ENCODE measurements at places on chromosomes 5 and 9.

GRCh38 chr9:859251-859650 lies 17.8 kb downstream of the DMRT1 start:
- no peak for DNase-seq

DNA sequence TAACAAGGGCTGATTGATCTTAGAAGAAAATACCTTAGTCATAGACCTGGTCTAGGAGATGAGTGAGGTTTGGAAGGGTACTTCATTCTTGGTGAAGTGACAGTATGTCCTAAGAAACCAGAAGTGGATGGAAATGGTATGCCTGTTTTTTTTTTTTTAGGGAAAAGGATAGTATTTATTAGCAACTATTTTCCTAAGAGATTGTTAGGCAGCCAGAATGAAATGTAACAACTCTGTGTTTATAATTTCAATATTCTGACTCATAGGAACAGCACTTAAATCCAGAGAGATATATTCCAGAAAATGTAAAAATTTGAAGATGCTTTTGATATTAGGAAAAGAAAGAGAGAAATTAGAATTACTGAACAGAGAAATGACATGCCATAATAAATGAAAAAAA lies 21.2 kb upstream of the ARL14EPL start:
- DNase-seq = no peak

DNA sequence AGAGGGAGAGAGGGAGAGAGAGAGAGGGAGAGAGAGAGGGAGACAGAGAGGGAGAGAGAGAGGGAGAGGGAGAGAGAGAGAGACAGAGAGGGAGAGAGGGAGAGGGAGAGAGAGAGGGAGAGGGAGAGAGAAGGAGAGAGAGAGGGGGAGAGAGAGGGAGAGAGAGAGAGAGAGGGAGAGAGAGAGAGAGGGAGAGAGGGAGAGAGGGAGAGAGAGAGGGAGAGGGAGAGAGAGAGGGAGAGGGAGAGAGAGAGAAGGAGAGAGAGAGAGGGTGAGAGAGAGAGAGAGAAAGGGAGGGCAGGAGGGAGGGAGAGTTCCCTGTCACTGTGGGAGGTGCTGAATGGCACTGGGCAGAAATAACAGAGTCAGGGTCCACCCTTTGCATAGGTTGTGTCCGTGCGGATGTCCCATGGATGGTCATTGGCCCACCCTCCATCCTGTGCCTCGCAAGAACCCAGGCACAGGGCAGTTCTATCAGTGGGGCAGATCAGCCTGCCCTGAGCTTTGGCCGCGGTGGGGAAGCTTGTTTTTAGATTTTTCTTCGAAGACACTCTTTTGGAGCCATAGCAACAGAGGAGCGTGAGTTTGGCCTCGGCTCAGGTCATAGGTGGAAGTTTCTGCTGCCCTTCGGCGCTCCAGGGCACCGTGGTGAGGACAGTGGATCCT lies 30.1 kb downstream of the ADAMTSL2 start:
- DNase-seq = no peak

- no peak for DNase-seq
Observed at GRCh38 chr5:38938424-38938823, 92.6 kb downstream of the OSMR start.

GRCh38 chr5:980001-980588 lies 28.5 kb upstream of the NKD2 start:
- no peak for DNase-seq

GRCh38 chr5:137393196-137393993 lies 105.7 kb downstream of the SPOCK1 start:
- DNase-seq = no peak

DNA sequence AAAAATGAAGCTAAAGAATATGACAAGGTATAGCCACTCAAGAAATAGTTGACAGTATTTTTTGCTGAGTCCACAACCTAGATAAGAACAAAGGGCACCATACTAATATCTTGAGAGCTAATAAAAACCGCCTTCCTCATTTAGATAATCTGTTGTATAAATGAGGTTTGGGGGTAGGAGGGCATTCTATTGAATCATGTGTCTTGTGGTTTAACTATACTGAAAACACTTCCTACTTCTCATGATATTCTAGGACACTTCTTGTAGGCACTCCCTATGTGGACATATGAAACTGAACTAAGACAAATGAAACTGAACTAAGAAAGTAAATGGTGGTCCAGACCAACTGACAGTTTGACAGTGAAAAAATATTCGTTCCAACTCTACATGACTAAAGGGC lies 1268.5 kb upstream of the C9orf72 start:
- no peak for DNase-seq

- no peak for DNase-seq
Observed at GRCh38 chr5:8685704-8686103, 816.8 kb downstream of the MTRR start.

GRCh38 chr5:149754172-149754880 lies 24.2 kb downstream of the PPARGC1B start:
- no peak for DNase-seq

GRCh38 chr5:108521841-108522506 lies 140.1 kb upstream of the FBXL17 start:
- peak; percentile 42 for DNase-seq

- DNase-seq = no peak
Observed at GRCh38 chr9:73714294-73714693, 562.6 kb downstream of the ANXA1 start.

DNA sequence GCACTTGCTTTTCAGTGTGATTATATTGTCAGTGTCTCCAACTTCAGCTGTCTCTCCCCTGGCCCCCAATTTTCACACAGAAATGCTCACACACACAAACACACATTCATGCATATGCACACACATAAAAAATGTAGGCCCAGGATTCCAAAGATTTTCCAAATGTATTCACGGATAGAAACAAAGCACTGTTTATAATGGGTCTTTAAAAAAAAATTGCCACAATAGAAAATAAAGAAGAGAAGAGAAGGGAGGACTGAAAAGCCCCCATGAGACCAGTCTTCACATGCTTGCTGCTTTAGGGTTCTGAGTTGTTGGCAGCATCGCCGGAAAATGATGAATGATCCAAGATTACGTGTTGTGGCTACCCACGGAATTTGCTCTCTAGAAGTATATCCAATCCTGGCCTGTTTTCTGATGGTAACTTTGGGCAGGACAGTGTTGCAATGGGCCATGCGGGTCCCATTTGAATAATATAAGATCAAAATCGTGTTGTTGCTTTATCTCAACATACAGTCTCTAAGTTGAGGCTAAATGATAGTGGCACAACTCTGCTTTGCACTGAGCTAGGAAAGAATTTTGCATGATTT lies 36.2 kb upstream of the ACO1 start:
- no peak for DNase-seq

DNA sequence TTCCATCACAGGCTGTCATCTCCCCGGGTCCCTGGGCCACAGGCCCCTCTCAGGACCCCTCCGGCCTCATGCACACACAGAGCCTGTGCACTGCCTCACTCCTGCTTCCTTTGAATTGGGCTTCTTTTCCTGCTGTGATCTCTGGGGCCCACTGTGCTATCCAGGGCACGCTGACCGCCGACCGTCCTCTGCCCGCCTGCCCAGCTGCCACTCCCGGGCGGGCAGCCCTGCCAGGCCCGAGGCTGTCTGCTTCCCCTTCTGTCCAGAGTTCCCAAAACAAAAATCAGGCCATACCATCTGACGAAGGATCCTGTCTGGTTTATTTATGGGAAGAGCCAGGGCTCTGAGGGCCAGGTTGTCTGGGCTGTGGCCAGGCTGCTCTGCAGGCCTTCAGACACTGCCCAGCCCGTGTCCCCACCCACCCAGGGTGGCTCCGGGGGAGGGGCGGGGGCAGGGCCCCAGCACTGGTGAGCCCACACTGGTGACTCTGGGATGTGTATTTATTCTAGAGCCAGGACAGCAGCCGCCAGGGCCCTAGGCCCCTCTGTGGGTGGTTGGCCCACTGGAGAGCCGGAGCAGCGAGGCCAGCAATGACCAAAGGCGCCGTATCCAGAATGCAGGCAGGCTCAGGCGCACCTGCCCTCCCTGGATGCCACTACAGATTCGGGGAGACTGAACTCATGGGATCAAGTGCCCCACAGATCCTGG lies 57.0 kb downstream of the ADAMTS2 start:
- no peak for DNase-seq

DNA sequence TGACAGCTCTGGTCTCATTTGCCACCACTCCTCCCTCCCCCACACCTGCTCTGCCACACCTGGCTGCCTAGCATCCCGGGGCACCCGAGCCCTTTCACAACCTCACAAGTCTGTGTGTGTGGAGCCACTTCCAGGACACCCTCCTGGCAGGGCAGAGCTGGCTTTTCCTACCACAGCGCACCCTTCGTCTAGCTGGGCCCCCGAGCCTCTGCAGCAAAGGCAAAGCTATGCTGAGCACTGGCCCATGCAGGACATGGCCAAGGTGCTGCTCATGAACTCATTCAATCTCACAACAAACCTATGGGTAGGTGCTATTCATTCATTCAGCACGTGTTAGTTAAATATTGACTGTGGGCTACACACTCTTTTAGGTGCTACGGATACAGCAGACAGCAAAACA lies 43.4 kb downstream of the DUSP1 start:
- DNase-seq = no peak

GRCh38 chr9:5586391-5586802 lies 42.5 kb upstream of the RIC1 start:
- peak; percentile 88 for DNase-seq

GRCh38 chr5:160260881-160261815 lies 31.8 kb downstream of the FABP6 start:
- DNase-seq = peak; percentile 77

DNA sequence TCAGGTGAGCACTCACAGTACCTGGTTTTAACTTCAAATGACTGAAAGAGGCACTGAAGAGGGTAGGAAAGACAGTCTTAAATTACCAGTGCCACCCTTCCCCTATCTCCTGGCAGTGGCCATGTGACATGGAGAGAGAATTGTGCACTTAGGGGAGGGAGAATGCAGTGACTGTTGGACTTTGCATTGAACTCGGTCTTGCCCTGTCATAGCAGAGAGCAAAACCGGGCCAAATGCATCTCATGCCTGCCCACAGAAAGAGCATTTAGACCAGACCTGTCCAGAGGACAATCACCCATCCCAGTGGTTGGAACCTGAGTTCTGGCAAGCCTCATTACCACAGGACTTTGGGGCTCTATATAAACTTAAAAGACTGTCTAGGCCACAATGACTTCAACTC lies 211.8 kb upstream of the SH3GL2 start:
- no peak for DNase-seq

GRCh38 chr5:67901814-67902496 lies 313.6 kb upstream of the PIK3R1 start:
- DNase-seq = no peak

DNA sequence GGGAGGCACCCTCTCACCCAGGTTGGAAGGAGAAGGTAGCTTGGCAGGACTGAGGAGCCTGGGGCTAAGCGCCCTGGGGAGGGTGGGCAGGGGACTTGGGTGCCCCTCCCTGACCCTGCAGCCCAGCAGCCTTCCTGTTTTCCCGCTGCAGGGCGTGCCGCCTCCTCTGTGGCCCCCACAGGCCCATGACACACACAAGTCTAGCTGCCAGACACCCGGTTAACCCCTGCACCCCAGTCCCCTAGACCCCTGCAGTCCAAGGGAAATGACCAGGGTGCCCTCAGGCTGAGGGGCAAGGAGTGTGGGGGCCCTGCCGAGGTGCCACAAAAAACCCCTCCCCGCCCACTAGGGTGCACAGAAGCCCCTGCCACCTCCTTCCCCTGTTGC lies 33.0 kb downstream of the GOLGA2 start:
- no peak for DNase-seq

DNA sequence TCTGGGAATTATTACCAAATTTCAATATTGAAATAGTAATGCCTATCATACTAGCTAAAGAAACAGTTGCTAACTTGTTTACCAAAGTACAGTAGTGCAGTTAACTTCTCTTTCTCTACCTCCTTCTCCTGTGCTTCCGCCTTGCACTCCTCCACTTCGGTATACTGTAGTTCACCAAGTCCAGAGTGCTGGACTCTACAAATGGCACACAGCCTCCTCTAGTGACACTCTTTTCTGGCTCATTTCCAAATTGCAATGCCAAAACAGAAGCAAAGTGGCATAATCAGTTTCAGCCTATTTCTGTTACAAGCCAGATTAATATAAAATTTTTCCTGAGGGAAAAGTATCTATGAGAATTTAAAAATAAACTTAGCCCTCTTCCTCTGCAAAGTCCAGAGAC lies 86.0 kb upstream of the RASGRF2 start:
- DNase-seq = no peak

DNA sequence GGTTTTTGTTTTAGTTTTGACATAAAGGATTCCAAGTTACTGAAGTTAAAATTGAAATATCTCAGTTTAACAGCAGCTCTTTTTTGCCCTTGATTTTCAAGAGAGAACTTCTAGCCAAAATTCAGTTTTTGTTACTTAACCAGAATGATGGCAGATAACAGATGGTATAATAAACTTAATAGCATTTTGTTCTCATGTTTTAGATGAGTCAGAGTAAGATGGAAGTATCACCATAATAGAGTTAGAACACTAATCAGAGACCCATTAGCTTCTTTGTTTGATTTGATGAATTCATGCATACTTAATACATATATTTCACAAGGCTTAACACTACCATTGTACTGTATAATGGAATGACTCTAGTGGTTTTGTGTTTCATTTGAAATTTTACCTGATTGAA lies 11.9 kb downstream of the ZCCHC9 start:
- no peak for DNase-seq

GRCh38 chr5:154476354-154477205 lies 1.4 kb downstream of the HAND1 start:
- no peak for DNase-seq

- no peak for DNase-seq
Observed at GRCh38 chr5:143812085-143812705, at the start of gene HMHB1. TSS of gene HMHB1 (plus strand) at chr5:143812161.

DNA sequence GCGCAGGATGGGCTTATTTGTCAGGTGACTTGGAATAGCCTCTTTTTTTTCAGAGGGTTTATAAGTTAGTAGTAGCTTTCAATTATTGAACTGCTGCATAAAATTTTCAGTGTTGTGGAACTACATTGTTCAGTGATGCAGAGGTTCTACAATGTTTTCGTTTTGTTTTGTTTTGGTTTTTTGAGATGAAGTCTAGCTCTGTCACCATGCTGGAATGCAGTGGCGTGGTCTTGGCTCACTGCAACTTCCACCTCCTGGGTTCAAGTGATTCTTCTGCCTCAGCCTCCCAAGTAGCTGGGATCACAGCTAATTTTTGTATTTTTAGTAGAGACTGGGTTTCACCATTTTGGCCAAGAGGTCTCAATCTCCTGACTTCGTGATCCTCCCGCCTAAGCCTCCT lies 22.0 kb downstream of the NUP188 start:
- DNase-seq = no peak

DNA sequence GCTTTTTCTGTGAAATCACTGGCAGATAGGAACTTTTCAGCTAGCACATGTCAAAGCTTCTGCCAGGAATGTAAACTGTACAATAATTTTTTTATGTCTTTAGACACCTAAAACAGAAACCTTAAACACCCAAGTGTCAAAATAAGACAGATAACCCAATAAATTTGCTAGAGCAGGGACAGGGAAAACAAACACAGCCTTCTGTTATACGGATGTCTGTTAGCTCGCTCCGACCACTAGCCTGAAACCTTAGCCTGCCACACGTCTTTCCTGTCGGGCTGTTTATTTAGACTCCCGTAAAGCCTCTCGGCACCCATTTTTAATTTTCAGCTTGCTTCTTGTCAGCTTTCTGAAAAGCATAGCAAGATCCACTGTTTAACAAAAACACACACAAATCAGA lies 355.4 kb upstream of the SLC24A2 start:
- DNase-seq = no peak
